Retinal pigment epithelial cell (primary cell): ENCODE measurements at places on chromosomes 2 and 18.
A peak's percentile ranks its signal among the peaks of the same experiment; 100 is the strongest.

- no peak for DNase-seq
Measured at GRCh38 chr2:32485399-32485798, 128.6 kb downstream of the BIRC6 start.

DNA sequence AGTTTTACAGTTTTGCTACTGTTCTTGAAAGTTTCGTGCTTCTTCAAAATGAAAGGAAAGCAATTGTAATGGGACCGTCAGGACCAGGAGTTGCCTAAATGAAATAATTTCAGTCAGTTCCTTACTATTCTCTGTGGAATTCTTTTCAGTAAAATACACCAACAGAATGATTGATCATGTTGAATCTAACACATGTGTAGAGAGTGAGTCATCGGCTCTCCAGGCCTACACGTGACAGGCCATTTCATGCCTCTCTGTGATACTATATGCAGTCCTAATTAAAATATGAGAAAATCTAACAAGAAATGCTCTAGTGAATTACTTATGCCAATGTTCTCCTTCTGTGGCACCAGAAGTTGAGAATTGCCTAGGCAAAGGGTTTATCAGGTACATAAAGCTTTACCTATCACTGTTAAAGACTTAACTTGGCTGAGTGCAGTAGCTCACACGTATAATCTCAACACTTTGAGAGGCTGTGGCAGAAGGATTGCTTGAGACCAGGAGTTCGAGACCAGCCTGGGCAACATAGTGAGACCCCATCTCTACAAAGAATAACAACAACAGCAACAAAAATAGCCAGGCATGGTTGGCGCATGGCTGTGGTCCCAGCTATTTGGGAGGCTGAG is 199.4 kb downstream of the LRRTM1 start:
- no peak for DNase-seq

DNA sequence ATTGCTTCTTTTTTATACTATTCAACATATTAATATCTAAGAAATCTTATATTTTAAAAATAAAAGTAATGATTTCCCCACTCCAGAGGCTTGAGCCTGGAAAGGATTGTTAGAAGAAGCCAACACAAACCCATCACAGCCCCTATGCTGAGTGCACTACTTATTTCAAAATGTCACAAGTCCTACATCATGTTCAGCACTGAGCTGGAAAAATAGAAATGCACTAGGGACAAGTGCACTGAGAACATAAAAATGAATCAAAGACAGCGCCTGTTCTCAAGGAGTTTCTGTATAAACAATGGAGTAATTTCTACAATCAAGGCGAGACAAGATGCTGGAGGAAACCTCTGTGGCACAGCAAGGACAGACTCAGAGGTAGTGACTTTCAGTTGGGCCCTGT is 155.0 kb downstream of the TXNL1 start:
- no peak for DNase-seq

DNA sequence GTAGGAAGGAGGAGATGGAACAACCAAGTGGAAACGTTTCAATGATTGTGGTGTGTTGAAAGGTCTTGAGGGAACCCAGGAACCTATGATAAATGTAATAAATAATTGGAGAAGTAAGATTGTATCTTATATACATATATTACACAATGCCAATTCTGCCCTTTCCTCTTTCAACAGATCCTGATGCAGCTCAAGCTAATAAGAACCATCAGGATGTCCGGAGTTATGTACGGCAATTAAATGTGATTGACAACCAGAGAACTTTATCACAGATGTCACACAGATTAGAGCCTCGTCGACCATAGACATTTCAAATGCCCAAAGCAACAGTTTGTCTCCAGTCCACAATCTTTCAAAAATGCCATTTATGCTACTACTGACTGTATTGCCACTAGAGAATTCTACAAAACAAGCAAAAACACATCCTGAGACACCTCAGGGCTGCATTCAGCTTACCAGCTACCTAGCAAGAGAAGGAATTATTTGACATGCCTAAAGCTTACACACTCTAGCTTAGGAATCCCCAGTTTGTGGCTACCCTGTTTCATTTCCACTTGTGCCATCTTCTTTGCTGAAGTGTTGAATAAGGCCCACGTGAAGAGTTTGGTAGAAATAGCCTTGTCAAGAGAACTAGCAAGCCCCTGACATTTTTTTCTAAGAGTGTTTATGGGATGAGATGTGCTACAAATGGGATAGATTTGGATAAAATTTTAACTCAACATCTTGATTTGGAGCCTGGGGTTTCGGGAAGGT is 24.0 kb upstream of the MAP3K20 start:
- no peak for DNase-seq

GRCh38 chr2:233387667-233388528 is 33.6 kb downstream of the DGKD start:
- DNase-seq: peak; percentile 90

DNA sequence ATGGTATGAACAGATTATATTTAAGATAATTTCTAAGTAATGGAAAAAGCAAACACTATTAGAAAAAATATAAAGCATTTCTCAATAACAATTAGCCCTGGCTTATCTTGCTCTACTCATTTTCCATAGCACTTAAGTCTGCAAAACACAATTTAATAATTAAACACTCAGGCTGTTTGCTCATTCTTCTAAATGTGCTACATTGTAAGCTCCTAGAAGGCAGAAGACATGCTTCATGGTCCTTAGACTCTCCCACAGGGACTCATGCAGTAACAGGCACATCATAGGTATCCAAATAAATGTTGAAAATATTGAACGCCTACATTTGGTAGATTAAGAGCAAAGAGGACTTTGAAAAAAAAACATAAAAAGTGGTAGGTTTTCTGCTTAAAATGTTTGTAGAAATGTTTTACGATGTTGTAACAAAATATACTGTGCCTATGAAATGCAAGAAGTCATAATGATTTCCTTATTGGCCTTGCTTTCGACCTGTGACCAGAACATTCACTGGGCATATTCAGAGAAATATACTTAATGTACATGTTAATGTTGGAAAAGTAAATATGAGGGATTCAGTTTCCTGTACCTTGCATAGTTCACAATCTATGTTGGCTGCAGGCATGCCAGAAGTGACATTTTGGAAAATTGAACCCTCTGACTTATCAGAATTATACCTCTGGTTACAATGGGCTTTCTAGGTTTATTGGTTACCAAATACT is 27.2 kb downstream of the G6PC2 start:
- DNase-seq: no peak

DNA sequence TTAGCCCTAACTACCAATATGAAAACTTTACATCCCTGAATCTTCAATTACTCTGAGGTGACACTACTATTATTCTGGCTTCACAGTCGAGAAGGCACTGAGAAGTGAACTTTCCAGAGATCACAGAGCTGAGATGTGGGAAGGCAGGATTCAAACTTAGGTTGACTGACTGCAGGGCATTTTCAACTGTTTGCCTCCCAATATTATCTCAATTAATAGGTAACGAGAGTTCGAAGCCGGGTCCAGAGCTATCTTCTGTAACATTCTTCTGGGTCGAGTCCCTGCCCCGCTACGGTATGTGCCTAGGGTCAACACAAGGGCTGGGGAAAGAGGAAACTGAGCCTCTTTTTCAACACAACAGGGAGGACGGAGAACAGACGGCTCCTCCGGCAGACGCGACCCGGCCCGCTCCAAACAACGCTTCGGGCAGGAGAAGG is 740 bp downstream of the CHMP3 start:
- no peak for DNase-seq

DNA sequence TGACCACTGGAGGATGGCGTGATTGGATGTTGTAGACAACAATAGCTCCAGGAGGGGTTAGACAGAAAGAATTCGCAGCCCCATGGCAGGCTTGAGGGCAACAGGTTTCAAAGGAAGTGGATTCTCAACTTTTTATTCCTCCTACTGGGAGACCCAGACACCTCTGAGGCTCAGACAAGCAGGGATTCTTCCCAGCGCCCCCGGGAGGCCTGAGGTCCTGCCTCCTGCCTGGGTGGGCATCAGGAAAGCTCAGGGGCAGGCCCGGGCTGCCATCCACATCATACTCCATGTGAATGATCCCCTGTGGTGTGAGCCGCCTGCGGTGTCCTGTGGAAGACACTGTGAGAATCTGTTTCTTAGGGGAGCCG is 203.5 kb downstream of the CYP26B1 start:
- DNase-seq: no peak

DNA sequence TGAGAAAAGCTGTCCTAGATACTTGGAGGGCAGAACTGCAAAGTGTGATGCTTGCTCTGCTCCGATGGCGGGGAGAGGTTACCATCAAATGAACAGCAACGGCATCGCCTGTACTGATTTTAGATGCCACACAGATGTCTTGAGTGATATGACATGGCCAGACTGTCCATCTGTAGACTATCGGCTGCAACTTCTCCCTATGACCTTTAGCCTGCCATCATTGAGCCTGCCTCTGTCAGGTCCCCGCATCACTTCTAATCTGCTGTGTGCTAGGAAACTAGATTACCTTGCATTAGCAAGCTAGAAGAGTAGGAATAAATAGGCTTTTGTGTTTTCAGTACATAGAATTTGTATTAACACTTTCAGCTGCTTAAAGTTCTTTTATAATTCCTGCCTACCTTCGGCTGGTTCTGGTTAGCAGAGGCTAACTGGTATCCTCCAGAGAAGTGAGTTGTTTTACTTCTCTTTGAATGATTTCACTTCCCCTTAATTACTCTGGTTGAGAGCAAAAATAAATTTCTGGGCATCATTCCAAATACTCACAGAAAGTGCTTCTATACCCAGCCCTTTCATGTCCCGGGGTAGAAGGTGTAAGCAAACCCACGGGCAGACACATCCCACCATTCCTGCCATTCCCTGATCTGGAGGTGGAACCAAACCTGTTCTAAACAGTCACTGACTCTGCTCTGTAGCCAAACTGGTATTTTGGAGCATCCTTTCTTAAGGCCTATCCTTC is 24.0 kb downstream of the GAREM2 start:
- no peak for DNase-seq

DNA sequence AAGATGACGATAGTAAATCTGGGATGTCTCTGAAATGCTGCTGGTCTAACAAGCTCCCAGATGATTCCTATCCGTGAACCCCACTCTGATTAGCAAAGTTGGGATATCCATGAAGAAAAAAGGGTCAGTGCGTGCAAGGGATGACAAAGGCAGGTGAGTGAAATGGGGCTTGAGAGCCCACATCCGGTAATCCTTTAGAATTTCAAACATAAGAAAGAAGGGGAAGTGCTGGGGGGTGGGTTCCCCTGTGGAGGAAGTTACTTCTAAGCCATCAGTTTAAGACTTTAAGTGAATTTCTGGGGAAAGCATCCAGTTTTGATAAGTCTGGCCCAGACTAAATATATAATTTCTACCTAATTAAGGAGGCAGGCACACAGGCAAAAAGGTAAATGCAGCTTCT is 209.5 kb downstream of the DPP10 start:
- DNase-seq: no peak

GRCh38 chr18:46211816-46212215 is 107.6 kb downstream of the HAUS1 start:
- DNase-seq: no peak

GRCh38 chr2:203567691-203568090 is 32.6 kb upstream of the RAPH1 start:
- no peak for DNase-seq

GRCh38 chr18:6478121-6478520 is 63.4 kb upstream of the L3MBTL4 start:
- no peak for DNase-seq

- DNase-seq: no peak
Measured at GRCh38 chr2:203758841-203759689, 52.6 kb downstream of the CD28 start.

DNA sequence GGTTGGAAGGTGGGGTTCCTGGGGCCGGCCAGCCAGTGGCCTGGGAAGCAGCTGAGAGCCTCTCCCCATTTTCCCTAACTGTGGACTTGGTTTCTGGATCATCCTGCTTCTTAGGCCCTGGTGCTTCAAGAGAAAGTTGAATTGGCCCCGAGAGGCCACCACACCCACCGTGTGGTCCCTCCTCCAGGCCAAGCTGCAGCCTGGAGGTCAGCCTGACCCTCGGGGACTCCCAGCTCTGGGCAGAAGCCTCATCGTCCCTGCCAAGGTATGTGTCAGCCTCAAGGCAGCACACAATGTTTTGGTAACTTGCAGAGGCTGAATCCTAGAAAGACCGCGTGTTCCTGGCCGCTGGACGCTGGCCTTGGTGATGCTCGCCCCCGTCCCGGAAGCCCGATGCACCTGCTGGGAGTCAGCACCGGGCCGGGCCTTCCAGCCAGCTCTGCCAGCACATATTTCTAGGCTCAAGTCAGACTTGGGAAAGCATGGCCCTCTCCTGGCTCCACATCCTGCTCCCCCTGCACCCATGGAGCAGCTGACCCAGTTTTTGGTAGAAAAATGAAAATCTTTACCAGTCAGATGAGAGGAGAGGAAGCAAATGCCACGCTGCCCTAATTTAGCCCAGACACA is 72.6 kb downstream of the ACTR2 start:
- no peak for DNase-seq

- no peak for DNase-seq
Measured at GRCh38 chr2:230666446-230666845, 46.2 kb upstream of the CAB39 start.

- no peak for DNase-seq
Measured at GRCh38 chr2:237752761-237753165, 45.8 kb upstream of the RBM44 start.

GRCh38 chr2:147231607-147232006 is 613.2 kb upstream of the ACVR2A start:
- DNase-seq: no peak

DNA sequence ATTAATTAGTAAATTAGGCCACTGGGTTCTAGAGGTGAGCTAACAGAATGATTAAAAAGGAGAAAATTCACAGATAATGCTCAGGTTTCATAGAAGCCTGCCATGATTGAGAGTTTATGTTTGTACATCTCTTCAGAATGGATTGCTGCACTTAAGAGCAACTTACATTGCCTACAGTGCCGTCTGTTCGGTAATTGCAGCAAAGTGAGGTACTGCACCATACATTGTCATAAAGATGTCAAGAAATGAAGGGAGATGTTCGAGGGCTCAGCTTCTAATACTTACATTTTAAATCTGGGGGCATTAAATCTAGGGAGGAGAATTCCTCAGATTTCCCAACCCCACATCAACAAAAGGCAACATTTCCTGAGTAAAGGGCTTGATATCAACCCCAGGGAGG is 976.2 kb upstream of the FANCL start:
- DNase-seq: no peak

GRCh38 chr18:10937743-10938640 is 211.4 kb downstream of the PIEZO2 start:
- no peak for DNase-seq

- no peak for DNase-seq
Measured at GRCh38 chr2:218815649-218816048, 16.0 kb downstream of the PRKAG3 start.

- no peak for DNase-seq
Measured at GRCh38 chr2:73503992-73504570, 118.4 kb downstream of the ALMS1 start.

GRCh38 chr2:220315098-220315823 is 687.8 kb downstream of the SLC4A3 start:
- no peak for DNase-seq

GRCh38 chr2:221488136-221488807 is 83.8 kb downstream of the EPHA4 start:
- no peak for DNase-seq

DNA sequence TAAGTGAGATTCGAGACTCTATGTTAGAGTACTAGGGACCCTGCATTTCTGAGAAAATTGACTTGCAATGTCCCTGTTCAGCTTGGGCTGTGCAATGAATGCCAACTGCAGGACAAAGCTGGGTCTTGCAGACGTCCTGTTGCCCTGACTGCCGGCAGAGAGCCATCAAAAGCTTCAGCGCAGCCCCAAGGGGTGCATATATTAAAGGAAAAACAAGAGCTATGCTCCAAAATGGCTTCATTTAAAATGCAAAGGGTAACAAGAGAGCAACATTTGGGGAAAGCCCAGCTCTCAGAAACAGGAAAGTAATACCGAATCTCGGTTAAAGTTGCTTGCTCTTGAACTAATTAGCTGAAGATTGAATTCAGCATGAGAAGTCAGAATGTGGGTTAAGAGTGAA is 110.9 kb upstream of the PNPT1 start:
- no peak for DNase-seq
